Activated CD8-positive, alpha-beta memory T cell treated with anti-CD3 and anti-CD28 coated beads for 1 hour (primary cell): ENCODE measurements at places on chromosomes 13 and 19.

GRCh38 chr13:66069570-66069969 is 1160.6 kb downstream of the PCDH9 start:
- no peak for DNase-seq

DNA sequence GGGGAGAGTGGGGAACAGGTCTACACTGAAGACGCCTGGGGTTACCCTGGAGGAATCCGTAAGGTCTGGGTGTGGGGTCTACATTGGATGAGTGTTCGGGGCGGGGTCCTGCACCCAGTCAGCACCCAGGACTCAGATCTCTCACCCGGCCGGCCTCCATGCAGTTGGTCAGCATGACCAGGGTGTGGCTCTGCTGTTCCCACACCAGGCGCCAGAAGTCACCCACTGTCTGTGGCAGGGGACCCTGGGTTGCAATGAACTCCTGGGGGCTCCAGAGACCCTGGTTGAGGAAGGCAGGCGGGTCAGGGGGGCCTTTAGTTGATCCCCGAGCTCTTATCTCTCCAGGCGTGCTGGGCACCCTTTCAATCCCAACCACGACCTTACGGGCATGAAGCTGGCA is 6.0 kb upstream of the SYT5 start:
- no peak for DNase-seq

- DNase-seq: no peak
These were observed 4.1 kb downstream of the C1QTNF9 start for GRCh38 chr13:24313439-24313838.

DNA sequence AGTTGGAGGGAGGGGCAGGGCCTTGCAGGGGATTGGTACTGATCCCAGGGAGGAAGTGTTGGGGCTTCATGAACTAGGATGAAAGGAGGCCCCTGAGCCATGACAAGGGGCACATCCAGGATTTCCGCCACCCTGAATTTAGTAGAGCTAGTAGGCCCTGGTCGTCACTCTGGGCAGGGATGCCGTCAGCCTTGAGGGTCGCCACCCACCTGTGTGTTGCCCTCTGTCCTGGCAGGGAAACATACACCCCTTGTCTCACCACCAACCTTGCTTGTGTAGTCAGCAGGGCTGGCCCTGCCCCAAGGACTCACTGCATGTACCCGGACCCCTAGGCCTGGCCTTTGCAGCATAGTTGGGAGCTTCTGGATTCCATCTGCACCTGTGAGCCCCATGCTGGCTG is 9.4 kb upstream of the QTRT1 start:
- DNase-seq: no peak

DNA sequence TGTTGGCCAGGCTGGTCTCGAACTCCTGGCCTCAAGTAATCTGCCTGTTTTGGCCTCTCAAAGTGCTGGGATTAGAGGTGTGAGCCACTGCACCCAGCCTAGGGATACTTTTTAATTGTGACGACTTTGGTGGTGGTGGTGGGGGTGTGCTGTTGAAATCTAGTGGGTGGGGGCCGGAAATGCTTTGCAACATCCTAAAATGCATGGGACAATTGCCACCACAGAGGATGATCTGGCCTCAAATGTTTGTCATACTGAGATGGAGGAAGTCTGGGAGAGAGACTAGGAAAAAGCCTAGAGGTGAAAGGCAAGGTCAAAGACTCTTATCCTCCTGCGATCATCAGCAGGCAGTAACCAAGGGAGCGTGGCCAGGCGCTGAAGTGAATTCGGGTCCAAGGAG is 1.4 kb downstream of the NWD1 start:
- no peak for DNase-seq

GRCh38 chr13:46288570-46289259 is 77.0 kb downstream of the LRRC63 start:
- no peak for DNase-seq

GRCh38 chr19:35521124-35521743 is 6.9 kb downstream of the SBSN start:
- DNase-seq: no peak

- no peak for DNase-seq
These were observed 24.8 kb downstream of the UPF1 start for GRCh38 chr19:18856385-18857126.

DNA sequence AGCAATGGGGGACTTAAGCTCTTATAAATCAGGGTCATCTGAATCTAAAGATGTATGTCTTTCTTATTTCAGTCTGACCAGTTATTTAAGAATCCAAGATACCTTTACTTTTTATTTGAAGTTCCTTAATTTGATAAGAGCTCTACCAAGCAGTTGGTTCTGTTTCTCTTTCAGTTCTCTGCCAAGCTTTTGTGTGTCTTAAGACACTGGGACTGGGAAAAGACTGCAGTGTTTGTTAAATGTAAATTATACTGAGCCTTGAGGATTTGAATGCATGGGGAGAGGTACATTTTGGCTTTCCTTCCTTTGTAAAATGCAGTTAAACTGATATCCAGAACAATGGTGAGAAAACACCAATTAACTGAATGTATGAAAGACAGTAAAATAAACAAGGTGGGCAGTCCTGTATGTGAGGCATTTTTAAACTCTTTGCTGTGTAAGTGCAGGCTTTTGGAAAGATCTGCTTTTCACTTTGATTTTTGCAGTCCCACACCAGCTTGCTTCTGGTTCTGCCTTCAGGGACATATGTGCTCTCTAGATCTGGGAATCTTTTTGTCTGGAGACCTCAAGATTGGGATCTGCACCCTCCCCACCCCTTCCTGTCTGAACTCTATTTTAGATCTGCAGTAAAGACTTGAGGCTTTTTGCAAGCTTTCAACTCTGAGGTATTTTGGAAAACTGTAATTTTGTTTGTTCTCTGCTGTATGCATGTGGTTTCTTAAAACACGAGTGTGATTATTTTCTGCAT is 77.6 kb downstream of the LRCH1 start:
- no peak for DNase-seq

- DNase-seq: no peak
These were observed 101.4 kb downstream of the RNF17 start for GRCh38 chr13:24865163-24865953.

GRCh38 chr13:51781246-51782022 is 22.5 kb downstream of the DHRS12 start:
- DNase-seq: no peak

DNA sequence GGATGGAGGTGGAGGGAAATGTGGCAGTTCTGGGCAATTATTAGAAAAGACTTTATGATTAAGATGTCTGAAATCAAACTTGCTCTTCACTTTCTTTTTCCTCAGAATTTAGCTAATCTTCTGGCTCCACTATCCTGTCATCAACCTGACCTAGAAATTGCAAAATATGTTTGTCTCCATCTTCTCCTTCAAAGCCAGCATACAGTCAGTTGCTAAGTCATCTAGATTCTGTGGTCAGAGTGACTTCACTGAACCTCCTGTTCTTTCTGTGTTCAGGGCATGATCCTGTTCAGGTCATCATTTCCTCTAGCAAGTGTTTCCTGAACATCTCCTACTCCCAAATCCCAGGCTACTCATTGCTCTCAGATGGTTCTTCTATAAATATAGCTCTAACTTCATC is 10.8 kb upstream of the CCNA1 start:
- no peak for DNase-seq

- no peak for DNase-seq
These were observed 1.7 kb downstream of the CXCL17 start for GRCh38 chr19:42441049-42441445.

- DNase-seq: no peak
These were observed 1.3 kb upstream of the DOCK9 start for GRCh38 chr13:98979012-98979660.

- no peak for DNase-seq
These were observed 609.5 kb downstream of the SLITRK1 start for GRCh38 chr13:83272652-83273240.

DNA sequence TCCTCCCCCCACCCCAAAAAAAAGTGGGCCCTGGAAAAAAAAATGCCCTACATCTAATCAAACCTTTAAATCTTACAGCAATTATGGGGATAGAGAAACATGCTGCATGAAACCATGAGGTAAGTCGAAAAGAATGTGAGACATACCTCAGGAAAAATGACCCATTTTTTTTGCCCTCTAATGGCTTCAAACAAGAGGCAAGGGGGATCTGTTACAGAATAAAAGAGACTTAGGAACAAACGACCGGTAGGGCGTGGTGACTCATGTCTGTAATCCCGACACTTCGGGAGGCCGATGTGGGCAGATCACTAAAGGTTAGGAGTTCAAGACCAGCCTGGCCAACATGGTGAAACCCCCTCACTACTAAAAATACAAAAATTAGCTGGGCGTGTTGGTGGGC is 8.4 kb downstream of the RGL3 start:
- no peak for DNase-seq

DNA sequence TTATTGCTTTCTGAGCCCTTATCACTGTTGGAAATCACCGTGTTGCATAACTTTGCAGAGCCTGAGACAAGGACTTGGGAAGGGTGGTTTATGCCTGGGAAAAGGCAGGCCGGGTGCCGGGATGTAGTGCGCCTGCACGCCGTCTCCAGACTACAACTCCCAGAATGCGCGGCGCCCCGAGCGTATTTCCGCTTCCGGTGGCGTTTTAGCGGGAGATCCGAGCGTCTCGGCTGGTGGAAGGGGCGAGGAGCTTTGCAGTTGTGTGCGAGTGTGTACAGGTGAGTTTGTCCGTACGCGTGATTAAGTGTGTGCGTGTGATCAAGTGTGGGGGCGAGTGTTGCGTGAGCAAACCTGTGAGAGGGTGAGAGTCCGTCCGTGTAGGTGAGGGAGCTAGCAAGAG is 75.4 kb downstream of the PEG3 start:
- no peak for DNase-seq

DNA sequence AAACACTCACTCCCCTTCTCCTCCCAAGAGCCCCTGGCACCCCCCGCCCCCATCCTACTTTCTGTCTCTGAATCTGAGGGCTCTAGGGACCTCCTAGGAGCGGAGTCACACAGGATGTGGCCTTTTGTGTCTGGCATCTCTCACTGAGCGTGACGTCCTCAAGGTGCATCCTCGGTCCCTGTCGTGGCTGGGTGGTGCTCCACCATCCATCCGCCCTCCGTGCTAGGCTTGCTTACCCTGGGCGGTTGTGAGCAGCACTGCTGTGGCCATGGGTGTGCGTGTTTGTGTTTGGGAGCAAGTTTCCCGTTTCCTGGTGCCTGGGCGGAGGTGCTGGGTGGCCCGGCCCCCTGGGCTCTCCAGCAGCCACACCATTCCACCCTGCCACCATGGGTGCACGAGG is 12.2 kb downstream of the PLEKHJ1 start:
- DNase-seq: no peak

GRCh38 chr19:47036097-47036651 is 12.2 kb downstream of the TMEM160 start:
- DNase-seq: no peak

DNA sequence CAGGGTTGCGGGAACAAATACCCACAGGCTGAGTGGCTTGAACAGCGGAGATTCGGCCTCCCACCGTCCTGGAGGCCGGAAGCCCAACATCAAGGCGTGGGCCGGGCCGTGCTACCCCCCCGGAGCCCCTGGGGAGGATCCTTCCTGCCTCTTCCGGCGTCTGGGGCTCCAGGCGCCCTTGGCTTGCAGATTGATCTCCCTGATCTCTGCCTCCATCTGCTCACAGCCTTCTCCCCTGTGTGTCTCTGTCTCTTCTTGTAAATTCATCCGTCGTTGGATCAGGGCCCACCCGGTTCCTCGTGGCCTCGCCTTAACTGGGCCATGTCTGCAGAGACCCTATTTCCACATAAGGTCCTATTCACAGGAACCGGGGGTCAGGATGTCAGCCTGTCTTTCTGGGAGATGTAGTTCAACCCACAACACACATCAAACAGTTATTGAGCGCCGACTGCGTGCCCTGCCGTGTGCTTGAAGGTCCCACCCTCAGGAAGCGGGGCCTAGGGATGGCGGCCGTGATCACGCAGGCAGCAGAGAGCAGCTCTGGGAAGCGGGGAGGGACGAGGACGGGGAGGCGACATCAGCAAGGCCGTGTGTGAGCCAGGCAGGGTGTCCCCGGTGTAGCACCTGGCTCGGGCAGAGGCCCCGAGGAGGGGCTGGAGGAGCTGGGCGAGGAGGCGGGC is 21.3 kb downstream of the HCN2 start:
- DNase-seq: no peak

GRCh38 chr13:113897966-113898365 is 34.1 kb upstream of the GAS6 start:
- no peak for DNase-seq

GRCh38 chr19:36851898-36852297 is 1.2 kb downstream of the ZNF345 start:
- no peak for DNase-seq

- DNase-seq: no peak
These were observed 18.7 kb downstream of the MLLT1 start for GRCh38 chr19:6260912-6261650.

DNA sequence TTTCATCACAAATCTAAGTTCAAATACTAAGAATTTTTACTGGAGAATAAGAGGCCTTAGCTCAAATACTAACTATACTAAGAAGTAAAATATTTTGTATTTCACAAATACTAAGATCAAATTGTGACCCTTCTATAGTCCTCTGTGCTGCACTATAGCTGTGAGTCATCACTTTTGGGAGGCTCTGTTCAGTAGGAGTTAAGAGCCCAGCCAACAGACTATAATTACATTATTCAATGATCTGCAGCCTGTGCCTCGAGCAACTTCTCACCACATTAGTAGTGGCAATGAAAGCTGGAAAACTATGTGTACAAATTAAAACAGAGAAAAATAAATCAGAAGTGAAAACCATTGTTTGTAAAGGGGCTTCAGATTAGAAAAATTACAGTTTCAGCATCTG is 147.3 kb upstream of the GPC6 start:
- DNase-seq: no peak

DNA sequence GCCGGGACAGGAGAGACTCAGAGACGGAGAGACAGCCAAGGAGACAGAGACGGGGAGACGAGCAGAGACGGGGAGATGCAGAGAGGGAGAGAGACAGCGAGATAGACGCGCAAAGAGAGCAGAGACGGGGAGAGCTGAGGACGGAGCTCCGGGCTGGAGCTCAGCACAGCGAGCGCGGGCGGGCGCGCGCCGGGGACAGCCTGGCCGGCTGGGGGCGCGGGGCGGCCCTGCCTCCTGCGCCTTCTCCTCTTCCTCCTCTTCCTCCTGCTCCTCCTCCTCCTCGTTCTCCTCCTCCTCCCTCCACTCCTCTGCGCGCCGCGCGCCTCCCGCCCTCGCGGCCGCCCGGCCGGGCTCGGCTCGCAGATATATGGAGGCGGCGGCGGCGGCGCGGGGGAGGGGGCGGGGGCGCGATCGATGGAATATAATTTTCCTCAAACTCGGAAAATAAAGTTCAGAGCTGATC is at the start of gene ERFL:
ERFL (minus strand) TSS at position 229 of the 463 bp plus-strand sequence. CDS start 15,530 bp downstream, outside the sequence.
- DNase-seq: no peak

- DNase-seq: no peak
These were observed 41.9 kb downstream of the TBC1D4 start for GRCh38 chr13:75440100-75440499.
